Sigmoid colon (tissue), 7 donors: ENCODE measurements at places on chromosomes 7 and 10.
A peak's percentile ranks its signal among the peaks of the same experiment; 100 is the strongest.

- no peaks in the 10 kb centered on the region for H3K36me3 ChIP-seq
- no peaks in the 10 kb centered on the region for H3K27me3 ChIP-seq
- no peak overlapping the region for H3K4me3 ChIP-seq
- DNase-seq: no peak
- no peaks in the 10 kb centered on the region for H3K4me1 ChIP-seq
- no peak overlapping the region for H3K27ac ChIP-seq
Measured at GRCh38 chr10:44030132-44030531, 354.8 kb downstream of the CXCL12 start.

GRCh38 chr10:122181876-122182275, 89.2 kb upstream of the BTBD16 start:
- H3K27ac ChIP-seq: peak overlapping the region; percentile 3
- no peaks in the 10 kb centered on the region for H3K27me3 ChIP-seq
- DNase-seq: no peak
- no peak overlapping the region for H3K4me3 ChIP-seq

GRCh38 chr10:73174148-73174925, 6.4 kb downstream of the FAM149B1 start:
- H3K36me3 ChIP-seq: no peaks in the 10 kb centered on the region
- H3K4me3 ChIP-seq: no peak overlapping the region
- no peaks in the 10 kb centered on the region for H3K27me3 ChIP-seq
- DNase-seq: no peak

DNA sequence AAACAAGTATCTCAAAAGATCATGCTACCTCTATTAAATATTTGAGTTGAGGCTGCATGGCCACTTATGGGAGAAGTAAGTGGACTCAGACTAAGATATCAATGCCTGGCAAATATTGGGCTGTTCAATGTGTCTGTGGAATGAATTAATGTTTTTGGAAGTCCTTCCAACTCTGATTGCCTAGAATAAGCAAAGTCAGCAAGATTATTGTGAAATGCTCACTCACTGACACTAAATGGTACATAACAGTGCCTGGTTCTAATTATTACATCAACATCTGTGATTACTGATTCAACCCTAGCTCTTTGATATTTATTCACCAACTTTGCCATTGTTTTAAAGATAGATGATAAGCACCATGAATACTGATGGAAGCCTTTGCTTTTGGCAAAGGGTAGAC, 45.5 kb upstream of the HDAC9 start:
- H3K36me3 ChIP-seq: no peaks in the 10 kb centered on the region
- H3K4me1 ChIP-seq: peaks cover 9% of the 10 kb centered on the region
- H3K27me3 ChIP-seq: no peaks in the 10 kb centered on the region

DNA sequence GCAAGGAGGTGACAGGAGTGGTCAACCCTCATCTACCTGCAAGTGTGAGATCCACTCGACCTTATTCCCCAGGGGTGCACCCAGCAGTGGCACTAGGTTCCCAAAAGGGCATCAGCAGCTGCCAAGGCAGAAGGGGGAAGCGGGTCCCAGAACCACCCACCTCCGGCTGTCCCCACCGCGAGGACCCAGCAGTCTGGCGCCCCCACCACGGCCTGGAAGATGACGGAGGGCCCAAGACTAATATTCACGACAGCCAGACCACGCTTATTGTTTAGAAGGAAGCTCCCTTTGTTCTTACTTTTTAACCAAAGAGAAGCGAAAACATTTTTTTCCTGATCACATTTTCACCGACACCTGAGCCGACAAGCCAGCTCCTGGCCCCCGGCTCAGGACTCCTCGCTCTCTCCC, 3.6 kb upstream of the EVX1 start:
- DNase-seq: no peak
- H3K36me3 ChIP-seq: no peaks in the 10 kb centered on the region
- H3K27me3 ChIP-seq: peaks cover 56% of the 10 kb centered on the region
- H3K27ac ChIP-seq: no peak overlapping the region
- peaks cover 37% of the 10 kb centered on the region for H3K4me1 ChIP-seq

DNA sequence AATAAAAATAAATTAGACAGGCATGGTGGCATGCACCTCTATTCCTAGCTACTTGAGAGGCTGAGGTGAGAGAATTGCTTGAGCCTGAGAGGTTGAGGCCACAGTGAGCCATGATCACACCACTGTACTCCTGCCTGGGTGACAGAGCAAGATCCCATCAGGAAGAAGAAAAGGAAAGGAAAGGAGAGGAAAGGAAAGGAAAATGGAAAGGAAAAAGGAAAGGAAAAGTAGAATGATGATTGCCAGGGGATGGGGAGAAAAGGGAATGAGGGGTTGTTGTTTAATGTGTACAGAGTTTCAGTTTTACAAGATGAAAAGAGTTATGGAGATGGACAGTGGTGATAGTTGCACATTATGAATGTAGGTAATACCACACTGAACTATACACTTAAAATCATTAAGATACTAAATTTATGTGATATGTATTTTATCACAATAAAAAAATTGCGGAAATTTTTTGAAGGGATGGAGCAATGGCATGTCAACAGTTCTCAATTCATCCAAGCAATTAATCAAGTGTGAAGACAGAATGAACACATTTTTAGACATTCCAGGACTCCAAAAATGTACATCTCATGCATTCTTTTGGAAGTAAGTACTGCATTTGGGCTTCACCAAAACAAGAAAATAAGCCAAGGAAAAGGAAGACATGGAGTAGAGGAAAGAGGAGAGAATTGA, 44.3 kb downstream of the IL6 start:
- H3K4me1 ChIP-seq: no peaks in the 10 kb centered on the region
- DNase-seq: no peak
- no peaks in the 10 kb centered on the region for H3K36me3 ChIP-seq
- no peaks in the 10 kb centered on the region for H3K27me3 ChIP-seq
- H3K27ac ChIP-seq: no peak overlapping the region

- H3K27me3 ChIP-seq: no peaks in the 10 kb centered on the region
- H3K36me3 ChIP-seq: no peaks in the 10 kb centered on the region
- no peak overlapping the region for H3K4me3 ChIP-seq
- DNase-seq: peak; percentile 79
Measured at GRCh38 chr7:90666186-90666585, 70.1 kb downstream of the CDK14 start.

GRCh38 chr7:78939669-78940068, 513.8 kb downstream of the MAGI2 start:
- no peak for DNase-seq
- no peaks in the 10 kb centered on the region for H3K36me3 ChIP-seq
- H3K4me1 ChIP-seq: no peaks in the 10 kb centered on the region
- H3K27me3 ChIP-seq: no peaks in the 10 kb centered on the region
- no peak overlapping the region for H3K27ac ChIP-seq
- H3K4me3 ChIP-seq: no peak overlapping the region

DNA sequence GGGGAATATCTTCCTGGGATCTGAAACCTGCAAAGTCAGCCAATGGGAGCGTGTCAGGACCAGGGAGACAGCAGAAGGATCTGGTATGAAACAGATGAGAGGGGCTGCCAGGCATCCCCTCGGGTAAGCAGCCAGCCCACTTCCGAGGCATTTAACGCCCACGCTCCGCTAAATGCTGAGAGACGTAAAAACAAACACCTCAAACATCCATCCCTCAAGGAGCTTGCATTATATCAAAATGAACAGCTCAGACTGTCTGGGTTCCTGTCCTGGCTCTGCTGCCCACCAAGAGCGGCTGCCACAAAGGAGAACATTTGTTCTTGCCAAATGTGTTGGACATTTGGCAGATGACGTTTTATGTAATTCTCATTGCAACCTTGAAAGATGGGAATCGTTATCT, 7.0 kb upstream of the SERPINE1 start:
- no peaks in the 10 kb centered on the region for H3K36me3 ChIP-seq
- peaks cover 17% of the 10 kb centered on the region for H3K4me1 ChIP-seq
- no peaks in the 10 kb centered on the region for H3K27me3 ChIP-seq
- no peak for DNase-seq
- H3K27ac ChIP-seq: no peak overlapping the region

- no peak overlapping the region for H3K4me3 ChIP-seq
- H3K27ac ChIP-seq: no peak overlapping the region
- DNase-seq: no peak
- H3K27me3 ChIP-seq: no peaks in the 10 kb centered on the region
- H3K4me1 ChIP-seq: peaks cover 8% of the 10 kb centered on the region
- H3K36me3 ChIP-seq: no peaks in the 10 kb centered on the region
Measured at GRCh38 chr7:13920053-13920697, 69.3 kb downstream of the ETV1 start.

GRCh38 chr10:71094712-71095390, 117.5 kb upstream of the UNC5B start:
- H3K36me3 ChIP-seq: no peaks in the 10 kb centered on the region
- no peak overlapping the region for H3K27ac ChIP-seq

- no peaks in the 10 kb centered on the region for H3K27me3 ChIP-seq
- H3K36me3 ChIP-seq: no peaks in the 10 kb centered on the region
Measured at GRCh38 chr7:79141252-79141651, 312.2 kb downstream of the MAGI2 start.

DNA sequence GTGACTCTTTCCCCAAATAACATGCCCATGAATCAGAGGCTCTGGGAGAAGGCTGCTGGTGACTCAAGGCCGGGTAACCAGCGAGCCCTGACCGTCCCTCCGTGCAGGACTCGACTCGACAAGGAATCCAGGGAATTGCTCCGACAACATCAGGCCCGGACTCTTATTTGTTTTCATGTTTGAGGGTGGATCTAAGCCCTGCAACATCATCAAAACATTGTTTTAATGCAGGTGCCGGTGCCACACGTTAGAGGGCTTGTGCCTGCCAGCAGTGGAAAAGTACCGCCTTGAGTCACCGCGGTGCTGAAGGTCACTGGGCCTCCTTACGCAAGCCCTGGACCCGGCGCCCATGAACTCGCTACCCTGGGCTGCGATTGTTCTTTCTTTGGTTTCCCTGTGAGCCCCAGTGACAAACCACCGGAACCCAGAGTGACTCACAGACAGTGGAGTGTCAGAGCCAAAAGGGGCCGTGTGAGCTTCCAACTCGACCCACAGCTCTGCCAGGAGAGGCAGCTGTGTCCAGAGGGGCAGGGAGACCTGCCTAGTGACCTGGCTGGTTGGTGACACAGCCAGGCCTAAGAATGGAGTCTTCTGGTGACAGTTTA, 139.4 kb upstream of the SHH start:
- H3K36me3 ChIP-seq: no peaks in the 10 kb centered on the region
- no peaks in the 10 kb centered on the region for H3K27me3 ChIP-seq
- no peaks in the 10 kb centered on the region for H3K4me1 ChIP-seq
- no peak overlapping the region for H3K4me3 ChIP-seq

DNA sequence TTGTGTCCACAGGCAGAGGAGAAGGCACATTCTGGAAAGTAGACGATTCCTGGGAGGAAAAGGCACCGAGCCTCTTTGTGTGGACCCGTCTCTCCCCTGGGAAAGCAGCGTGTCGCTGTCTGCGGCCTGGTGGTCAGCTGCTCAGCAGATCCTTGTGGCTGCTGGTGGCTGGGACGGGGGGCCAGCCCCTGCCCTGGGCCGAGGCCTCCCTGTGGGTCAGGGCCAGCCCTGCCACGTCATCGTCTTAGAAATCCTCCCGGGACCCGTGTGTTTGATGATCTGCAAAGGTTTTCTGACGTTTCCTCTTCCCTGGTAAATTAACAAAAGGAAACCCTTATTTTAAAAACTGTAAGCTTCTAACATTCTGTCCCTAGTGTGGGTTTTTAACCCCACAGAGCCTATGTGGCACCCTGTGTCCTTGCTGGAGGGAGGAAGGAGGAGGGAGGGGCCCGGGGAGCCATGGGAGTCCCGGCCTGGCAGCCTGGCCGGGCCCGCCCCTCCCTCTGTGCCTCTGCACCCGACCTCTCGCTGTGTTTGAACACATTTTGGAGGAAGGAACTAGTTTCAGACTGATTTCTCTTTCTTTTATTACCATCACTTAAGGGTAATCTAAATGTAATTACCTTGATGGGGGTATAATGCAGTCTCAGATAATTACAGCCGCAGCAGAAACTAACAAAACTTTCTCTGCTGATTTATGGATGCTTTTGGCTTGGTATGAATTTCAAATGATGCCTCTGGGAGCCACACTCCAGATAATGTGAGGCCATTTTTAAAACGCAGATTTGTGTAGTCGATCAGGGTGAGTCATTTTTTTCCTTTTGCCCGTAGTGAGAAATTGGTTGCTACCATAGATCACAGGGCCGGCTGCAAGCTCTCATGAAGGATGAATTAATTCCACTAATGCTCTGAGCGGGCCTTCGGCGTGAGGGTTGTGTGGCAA, 85.5 kb downstream of the NKX6-2 start:
- H3K27ac ChIP-seq: peak overlapping the region; percentile 79
- no peaks in the 10 kb centered on the region for H3K27me3 ChIP-seq
- no peak overlapping the region for H3K4me3 ChIP-seq
- H3K36me3 ChIP-seq: peaks cover 22% of the 10 kb centered on the region
- DNase-seq: peak; percentile 68

DNA sequence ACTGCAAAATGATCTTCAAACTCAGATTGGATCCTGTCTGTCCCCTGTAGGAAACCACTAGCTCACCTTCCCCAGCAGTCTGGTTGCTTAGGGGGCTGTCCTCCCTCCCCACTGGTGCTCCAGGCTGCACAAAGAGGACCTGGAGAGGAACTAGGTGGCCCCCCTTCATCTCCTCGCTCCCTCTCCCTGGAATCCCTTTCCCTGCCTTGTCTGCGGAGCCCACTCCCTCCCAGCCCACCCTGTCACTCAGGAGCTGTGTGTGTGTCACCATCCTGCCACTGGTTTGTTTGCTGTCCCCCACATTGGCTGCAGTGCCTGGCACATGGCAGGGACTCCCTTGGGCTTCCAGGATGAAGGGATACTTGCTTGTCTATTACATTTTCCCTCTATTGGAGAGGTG, 35.5 kb upstream of the ZMIZ2 start:
- no peak overlapping the region for H3K27ac ChIP-seq
- no peak for DNase-seq
- H3K4me3 ChIP-seq: no peak overlapping the region
- no peaks in the 10 kb centered on the region for H3K27me3 ChIP-seq
- peaks cover 11% of the 10 kb centered on the region for H3K36me3 ChIP-seq

- H3K4me1 ChIP-seq: no peaks in the 10 kb centered on the region
- H3K4me3 ChIP-seq: no peak overlapping the region
- H3K27me3 ChIP-seq: no peaks in the 10 kb centered on the region
- peak; percentile 50 for DNase-seq
Measured at GRCh38 chr10:71082960-71083715, 129.2 kb upstream of the UNC5B start.

GRCh38 chr10:86944907-86945306, 12.5 kb downstream of the MMRN2 start:
- DNase-seq: peak; percentile 38
- H3K27me3 ChIP-seq: no peaks in the 10 kb centered on the region
- H3K4me1 ChIP-seq: peaks cover 16% of the 10 kb centered on the region
- no peak overlapping the region for H3K4me3 ChIP-seq

- H3K4me1 ChIP-seq: no peaks in the 10 kb centered on the region
- H3K27me3 ChIP-seq: no peaks in the 10 kb centered on the region
- H3K27ac ChIP-seq: no peak overlapping the region
- H3K36me3 ChIP-seq: no peaks in the 10 kb centered on the region
- no peak for DNase-seq
- H3K4me3 ChIP-seq: no peak overlapping the region
Measured at GRCh38 chr7:149423449-149424110, 37.3 kb downstream of the ZNF777 start.

GRCh38 chr7:73888959-73889358, 28.0 kb downstream of the TMEM270 start:
- H3K27ac ChIP-seq: no peak overlapping the region
- no peaks in the 10 kb centered on the region for H3K36me3 ChIP-seq
- DNase-seq: no peak
- no peak overlapping the region for H3K4me3 ChIP-seq
- no peaks in the 10 kb centered on the region for H3K4me1 ChIP-seq

- peaks cover 74% of the 10 kb centered on the region for H3K36me3 ChIP-seq
- H3K4me3 ChIP-seq: no peak overlapping the region
- H3K27ac ChIP-seq: no peak overlapping the region
- H3K27me3 ChIP-seq: no peaks in the 10 kb centered on the region
Measured at GRCh38 chr7:66549466-66549865, 79.2 kb upstream of the KCTD7 start.
